Activated naive CD4-positive, alpha-beta T cell treated with Interleukin-2 at 50 U/mL for 16 hours (primary cell): ENCODE measurements at places on chromosomes 3 and 15.

- no peak for DNase-seq
Measured at GRCh38 chr3:96863129-96863740, 48.8 kb downstream of the EPHA6 start.

- DNase-seq, result no peak
Measured at GRCh38 chr3:26574766-26575165, 47.8 kb upstream of the LRRC3B start.

DNA sequence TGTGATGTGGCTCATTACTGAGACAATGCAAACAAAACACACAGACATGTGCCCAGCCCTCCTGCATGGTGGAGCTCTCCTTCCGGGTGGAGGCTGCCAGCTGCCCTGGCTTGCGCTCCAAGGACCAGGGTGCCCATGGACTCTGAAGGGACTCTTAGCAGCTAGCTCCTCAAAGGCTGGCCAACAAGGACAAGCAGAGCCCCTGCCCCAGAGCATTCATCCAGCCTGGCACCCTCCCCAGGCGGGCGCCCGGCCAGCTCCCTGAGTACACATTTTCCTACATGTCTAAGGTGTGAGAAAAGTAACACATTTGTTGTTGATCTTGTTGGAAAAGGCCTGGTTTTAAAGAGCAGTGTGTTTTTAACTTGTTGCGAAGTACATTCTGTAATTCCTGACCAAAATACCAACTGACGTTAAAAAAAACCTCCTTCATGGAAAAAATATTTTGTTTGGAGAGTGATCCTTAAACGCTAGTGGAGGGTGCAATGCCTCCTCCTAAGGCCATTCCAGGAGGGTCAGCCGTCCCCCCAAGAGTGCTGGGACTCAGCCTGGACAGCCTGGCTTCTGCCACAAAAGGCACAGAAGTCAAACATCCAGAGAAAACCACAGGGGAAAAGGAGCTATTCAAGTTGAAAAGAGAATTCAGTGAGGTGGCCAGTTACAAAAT, 86.9 kb downstream of the KLF15 start:
- DNase-seq, result no peak

GRCh38 chr3:142849148-142849547, 39.7 kb downstream of the PCOLCE2 start:
- no peak for DNase-seq

DNA sequence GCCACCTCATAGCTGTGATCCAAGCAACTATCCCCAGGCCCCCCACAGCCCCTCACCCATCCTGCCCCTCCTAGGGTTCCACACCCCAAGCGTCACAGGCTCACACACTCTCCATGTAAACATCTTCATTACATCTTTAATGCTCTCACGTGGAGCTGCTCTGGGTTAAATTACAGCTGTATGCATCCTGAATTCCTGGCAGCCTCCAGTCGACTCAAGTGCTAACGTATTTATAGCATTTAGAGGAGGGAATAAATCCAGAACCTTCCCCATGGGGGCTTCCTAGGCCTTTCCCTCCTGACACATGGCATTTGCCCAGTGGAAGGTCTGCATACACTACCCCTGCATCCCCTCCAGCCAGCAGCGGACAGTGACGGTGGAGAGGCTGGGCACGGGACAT, 9.6 kb downstream of the C3orf18 start:
- no peak for DNase-seq

DNA sequence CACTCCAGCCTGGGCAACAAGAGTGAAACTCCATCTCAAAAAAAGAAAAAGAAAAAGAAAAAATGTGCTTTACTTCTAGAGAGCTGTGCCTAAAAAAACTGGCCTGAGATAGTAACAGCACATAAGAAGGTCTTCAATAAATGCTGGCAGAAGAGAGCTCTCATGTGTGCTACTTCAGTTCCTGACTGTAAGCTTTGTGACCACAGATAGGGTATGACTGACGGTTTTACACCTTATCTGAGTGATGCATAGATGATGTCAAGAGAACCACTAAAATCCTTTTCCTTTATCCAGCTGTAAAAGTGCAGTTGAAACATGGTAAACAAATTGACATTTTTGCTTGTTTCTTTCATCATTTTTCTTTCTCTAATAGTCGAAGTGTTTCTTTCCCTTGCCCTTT, 127.9 kb downstream of the C3orf70 start:
- DNase-seq, result no peak

DNA sequence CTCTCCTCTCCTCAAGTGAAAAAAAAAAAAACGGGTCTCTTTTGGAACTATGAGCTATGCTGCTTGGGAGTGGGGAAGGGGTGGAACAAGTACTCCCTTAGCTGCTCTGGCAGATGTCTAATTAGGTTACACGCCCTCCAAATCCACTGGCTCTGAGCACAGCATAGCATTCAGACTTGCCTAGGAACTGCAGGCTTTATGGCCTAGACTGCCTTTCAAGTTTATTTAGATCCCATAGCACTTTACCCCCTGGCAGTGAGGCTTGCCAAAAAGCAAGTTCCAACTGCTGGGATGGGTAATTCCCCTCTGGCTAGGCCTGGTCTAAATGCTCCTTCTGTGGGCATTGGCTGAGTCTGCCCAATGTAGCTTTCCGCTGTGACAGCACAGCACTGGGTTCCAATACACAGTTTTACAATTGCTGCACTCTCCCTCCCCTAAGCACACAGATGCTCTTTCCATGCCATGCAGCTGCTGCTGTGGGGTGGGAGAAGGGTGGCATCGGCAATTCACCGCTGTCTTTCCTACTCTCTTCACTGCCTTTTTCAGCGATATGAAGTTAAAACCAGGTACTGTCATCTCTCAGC, 152.8 kb downstream of the KCNAB1 start:
- DNase-seq, result no peak

DNA sequence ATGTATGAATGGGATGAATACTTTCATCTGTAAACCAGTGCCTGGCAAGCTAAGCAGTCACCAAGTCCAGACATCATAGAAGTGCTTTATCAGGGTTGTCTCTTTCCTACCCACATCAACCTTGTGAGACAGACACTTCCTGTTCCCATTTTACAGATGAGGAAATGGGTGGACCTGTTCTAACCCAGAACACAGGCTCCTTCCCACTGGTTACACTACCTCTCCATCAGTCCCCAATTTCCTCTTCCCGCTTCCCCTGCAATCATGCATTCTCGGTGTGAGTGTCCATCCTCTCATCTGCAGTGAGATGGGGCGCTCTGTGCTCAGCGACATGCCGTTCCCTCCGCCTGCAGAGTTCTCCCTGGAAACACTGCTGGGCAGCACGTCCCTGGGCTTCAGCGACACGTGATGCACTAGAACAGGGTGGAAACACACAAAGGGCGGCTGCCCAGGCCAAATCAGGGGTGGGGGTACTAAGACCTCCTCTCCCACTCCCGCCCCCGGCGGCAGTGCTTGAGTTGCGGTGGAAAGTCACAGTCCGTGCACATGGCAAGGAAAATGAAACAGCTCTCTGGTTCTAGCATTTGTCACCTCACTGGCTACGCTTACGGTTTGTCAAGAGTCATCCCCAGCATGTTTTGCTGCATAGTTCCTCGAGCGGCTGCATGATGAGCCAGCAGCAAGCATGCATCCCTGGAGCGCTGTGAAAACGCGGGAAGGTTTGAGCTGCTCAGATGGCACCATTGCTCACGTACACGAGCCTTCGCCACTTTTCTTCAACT, 201.1 kb downstream of the ADAMTS17 start:
- no peak for DNase-seq

GRCh38 chr15:87470923-87471322, 785.6 kb downstream of the NTRK3 start:
- no peak for DNase-seq

DNA sequence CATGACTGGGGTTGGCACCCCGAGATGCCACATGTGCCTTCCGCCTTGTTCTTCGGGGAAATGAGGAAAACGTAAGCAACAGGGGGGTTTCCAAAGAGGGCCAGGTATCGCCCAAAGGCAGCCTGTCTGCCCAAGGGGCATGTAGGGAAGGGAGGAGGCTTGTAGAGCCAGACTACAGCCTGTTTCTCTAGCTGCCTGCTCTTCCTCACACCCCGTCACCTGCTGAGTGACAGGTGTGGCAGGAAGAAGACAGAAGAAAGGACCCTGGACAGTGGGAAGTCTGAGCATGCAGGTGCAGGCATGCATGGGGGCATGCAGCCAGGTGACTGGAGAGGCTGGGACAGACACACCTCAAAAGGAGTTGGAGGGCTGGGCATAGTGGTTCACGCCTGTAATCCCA, 9.8 kb downstream of the PLA2G4E start:
- no peak for DNase-seq

- no peak for DNase-seq
Measured at GRCh38 chr3:78614486-78614885, 1153.3 kb downstream of the ROBO1 start.

- no peak for DNase-seq
Measured at GRCh38 chr3:30311781-30312180, 294.6 kb upstream of the TGFBR2 start.

- DNase-seq, result peak; percentile 48
Measured at GRCh38 chr15:50135031-50135551, 16.1 kb upstream of the ATP8B4 start.

GRCh38 chr3:15973414-15973813, 175.6 kb upstream of the ANKRD28 start:
- no peak for DNase-seq

DNA sequence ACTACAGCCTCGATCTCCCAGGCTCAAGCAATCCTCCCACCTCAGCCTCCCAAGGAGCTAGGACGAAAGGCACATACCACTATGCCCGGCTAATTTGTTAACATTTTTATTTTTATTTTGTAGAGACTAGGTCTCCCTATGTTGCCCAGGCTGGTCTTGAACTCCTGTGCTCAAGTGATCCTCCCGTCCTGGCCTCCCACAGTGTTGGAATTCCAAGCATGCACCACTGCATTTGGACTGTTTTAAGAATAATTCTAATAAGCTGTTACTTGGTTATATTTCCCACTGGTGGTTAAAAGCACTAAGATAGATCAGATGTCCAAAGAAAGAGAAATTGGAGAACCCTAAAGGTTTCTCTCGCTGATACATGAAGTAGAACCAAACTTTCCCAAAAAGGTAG, 3.1 kb downstream of the AAGAB start:
- DNase-seq, result no peak

DNA sequence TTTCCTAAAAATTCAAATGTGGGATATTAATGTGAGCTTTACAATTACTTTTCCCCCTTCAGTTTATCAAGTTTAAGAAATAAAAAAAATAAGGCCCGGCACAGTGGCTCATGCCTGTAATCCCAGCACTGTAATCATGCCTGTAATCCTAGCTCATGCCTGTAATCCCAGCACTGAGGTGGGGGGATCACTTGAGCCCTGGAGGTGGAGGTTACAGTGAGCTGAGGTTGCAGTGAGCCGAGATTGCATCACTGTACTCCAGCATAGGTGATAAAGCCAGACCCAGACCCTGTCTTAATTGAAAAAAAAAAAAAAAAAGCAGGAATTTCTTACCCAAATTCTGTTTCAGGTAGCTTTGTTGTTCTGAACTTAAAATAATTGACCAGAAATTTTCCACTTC, 17.9 kb downstream of the ATP6V1A start:
- no peak for DNase-seq

DNA sequence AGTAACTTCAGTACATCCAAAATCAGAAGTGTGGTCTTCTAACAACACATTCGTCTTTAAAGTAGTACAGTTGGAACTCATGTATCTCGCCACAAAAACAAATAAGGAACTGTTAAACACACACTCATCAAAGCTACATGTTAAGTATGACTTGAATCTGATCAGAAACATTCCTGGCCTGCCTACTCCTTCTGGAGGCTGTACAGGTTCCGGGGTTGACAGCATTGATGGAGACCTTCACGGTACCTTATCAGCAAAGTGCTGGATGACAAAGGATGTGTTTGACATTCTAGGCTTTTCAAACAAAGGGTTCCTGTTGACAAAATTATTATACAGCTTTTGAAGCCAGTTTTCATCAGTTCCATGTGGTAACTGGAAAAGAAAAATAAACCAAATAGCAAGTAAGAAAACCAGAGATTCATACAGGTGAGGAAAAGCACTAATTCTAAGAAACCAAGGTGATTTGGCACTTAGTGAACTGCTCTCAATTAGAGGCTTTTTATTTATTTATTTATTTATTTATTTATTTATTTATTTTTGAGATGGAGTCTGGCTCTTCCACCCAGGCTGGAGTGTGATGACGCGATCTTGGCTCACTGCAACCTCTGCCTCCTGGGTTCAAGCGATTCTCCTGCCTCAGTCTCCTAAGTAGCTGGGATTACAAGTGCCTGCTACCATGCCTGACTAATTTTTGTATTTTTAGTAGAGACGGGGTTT, 44.3 kb downstream of the MYO5C start:
- no peak for DNase-seq

DNA sequence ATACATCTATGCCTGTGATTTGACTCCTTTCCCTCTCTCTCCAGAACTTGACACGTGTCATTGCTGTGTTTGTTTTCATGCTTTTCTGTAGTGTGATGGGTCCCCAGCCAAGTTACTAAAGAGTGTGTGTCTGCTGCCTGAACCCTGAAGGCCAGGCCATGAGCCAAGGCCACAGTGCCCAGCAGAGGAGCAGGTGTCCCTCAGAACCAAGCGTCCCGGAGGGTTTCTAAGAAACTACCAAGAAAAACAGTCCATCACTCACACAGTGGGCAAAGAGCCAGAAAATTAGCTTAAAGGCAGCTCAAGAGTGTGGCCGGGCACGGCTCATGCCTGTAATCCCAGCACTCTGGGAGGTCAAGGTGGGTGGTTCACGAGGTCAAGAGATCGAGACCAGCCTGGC, 35.2 kb downstream of the FBXO45 start:
- no peak for DNase-seq

DNA sequence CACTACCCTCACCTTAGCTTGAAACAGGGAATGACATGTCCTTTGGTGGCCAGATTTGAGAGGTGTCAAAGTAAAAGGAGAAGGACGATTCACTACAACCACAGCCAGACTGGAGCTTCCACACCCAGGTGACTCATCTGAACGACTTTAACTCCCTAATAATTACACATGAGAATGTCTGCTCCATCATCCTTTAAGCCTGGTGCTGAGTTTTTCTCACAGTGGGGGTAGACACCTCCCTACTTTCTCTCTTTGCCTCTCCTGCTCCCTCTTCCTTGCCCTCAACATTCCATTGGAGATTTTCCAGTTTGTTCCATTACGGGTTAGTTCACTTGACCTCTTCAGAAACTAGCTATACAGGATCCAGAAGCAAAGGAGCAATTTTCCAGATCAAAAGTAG, 154.3 kb upstream of the BHLHE40 start:
- DNase-seq, result no peak

DNA sequence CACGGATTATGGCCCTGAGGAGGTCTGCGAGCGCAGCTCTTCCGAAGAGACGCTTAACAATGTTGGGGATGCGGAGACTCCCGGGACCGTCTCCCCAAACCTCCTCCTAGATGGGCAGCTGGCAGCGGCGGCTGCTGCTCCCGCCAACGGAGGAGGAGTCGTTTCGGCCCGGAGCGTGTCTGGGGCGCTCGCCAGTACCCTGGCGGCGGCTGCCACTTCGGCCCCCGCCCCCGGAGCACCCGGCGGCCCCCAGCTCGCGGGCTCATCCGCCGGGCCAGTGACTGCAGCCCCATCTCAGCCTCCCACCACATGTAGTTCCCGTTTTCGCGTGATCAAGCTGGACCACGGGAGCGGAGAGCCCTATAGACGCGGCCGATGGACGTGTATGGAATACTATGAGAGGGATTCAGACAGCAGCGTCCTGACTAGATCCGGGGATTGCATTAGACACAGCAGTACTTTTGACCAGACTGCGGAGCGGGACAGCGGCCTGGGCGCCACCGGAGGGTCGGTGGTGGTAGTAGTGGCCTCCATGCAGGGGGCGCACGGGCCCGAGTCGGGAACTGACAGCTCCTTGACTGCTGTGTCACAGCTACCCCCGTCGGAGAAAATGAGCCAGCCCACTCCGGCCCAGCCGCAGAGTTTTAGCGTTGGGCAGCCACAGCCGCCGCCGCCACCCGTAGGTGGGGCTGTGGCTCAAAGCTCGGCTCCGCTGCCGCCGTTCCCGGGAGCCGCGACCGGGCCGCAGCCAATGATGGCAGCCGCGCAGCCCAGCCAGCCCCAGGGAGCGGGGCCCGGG, 1.6 kb downstream of the TSC22D2 start:
- peak; percentile 75 for DNase-seq
